ENCODE measurements at places on chromosomes 7 and 10.
A peak's percentile ranks its signal among the peaks of the same experiment; 100 is the strongest.

- no peak for DNase-seq
Observed at GRCh38 chr7:141333459-141333858, 217.8 kb upstream of the AGK start.

- no peak for DNase-seq
Observed at GRCh38 chr10:99427566-99428190, 2.7 kb downstream of the GOT1 start.

GRCh38 chr7:106870983-106871410 lies 5.9 kb downstream of the PIK3CG start:
- DNase-seq: no peak

GRCh38 chr7:101576998-101577397 lies 52.1 kb downstream of the MYL10 start:
- DNase-seq: no peak

- DNase-seq: peak; percentile 100
Observed at GRCh38 chr7:471866-472639, 47.6 kb downstream of the PDGFA start.

DNA sequence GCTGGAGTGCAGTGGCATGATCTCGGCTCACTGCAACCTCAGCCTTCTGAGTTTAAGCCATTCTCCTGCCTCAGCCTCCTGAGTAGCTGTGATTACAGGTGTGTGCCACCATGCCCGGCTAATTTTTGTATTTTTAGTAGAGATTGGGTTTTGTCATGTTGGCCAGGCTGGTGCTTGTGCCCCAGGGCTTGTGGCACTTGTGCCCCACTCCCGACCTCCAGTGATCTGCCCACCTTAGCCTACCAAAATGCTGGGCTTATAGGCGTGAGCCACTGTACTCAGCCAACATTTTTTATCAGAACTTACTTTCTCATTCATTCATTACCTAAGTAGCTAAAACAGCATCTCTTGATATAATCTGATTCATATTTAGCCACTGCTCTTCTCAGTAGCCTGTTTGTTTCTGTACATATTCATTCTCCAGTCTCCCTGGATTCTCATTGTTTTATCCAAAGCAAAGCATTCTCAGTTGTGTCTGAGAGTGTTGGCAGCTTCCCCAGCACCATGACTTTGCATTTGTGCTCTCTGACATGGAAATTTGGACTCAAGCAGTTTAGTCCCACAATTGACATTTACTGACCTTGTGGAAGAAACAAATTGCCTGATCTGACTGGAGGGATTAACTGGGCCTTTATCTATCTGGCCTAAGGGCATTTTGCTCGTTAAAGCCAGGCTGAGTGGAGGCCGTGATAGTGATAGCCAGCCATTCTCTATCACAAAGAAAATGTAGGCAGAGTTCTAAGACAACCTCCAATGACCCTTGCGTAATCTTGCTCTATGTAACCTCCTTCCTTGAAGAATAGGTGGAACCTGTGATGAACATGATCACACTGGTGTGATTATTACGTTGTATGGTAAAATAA lies 44.9 kb downstream of the AKR1B15 start:
- DNase-seq: peak; percentile 22

DNA sequence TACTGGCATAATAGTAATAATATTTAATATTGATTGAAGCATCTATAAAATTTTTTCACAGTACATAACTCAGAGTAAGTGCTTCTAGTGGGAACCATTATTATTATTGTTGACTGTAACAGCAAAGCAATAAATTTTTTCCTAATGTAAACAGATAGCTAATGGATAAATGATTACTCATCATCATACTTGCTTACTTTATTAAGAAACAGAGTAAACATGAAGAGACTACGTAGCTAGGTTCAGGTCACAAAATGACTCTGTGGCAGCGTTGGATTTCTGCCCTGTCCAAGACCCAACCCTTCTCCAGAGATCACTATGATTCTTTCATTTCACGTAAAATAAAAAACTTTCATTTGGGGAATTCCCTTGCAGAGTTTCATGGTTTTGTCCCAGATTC lies 8.3 kb upstream of the ABCB5 start:
- no peak for DNase-seq

- DNase-seq: peak; percentile 10
Observed at GRCh38 chr7:120740348-120740747, 117.6 kb downstream of the TSPAN12 start.

- DNase-seq: no peak
Observed at GRCh38 chr7:95843286-95843685, 70.9 kb downstream of the DYNC1I1 start.

GRCh38 chr7:107039199-107039900 lies 5.2 kb upstream of the PRKAR2B start:
- no peak for DNase-seq

DNA sequence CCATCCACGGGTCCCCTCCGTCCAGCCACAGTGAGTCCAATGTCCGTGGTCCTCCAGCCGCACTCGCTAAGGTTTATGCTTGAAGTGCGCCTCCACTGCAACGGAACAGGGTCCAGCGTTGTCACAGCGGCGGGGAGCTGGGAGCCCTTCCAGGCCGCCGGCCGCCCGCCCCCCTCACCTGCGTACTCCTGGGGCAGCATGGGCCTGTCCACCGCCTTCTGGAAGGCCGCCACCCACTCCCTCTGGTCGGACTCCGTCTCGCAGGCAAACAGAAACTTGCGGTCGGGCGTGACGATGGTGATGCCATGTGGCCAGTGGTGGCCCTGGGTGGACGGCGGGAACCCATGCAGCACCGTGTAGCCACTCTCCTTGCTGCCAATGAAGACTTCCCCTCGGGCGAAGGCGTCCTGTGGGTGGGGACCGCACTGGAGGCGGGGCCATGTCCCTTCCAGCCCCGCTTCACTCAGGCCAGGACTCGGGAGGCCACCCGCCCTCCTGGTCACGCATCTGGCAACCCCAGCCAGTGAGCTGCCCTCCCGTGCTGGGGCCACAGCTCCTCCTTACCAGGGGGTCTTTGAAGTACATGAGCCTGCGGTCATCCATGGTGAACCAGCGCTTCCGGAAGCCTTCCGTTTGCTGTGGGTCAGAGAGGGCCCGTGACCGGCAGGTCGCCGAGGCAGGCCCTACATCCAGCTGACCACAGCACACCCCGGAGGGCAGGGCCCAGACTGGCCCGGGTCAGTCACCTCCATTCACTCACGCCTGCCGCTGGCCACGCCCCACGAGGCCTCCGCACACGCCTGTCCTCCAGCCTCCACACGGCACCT lies 22.7 kb downstream of the GET4 start:
- no peak for DNase-seq

DNA sequence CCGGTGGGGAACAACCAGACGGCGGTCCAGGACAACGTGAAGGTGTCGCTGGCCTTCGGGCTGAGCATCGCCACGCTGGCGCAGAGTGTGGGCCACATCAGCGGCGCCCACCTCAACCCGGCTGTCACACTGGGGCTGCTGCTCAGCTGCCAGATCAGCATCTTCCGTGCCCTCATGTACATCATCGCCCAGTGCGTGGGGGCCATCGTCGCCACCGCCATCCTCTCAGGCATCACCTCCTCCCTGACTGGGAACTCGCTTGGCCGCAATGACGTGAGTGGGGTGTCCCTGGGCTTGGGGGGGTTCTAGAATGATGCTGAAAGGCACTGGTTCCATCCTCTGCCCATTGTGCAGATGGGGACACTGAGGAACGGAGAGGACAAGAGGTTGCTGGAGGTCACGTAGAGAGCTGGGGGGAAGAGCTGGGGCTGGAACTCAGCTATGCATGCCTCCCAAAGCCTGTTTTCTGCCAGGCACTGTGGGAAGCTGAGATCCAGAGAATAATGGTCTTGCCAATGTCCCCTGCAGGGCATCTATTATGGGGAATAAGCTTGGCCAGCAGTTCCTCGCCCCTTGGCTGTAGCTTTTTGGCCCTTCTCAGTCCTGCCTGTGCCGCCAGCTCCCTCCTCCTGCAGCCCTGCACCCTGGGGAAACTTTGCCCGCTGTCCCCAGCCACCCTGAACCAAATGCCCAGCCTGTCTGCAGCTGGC lies 523 bp downstream of the AQP1 start:
- no peak for DNase-seq

DNA sequence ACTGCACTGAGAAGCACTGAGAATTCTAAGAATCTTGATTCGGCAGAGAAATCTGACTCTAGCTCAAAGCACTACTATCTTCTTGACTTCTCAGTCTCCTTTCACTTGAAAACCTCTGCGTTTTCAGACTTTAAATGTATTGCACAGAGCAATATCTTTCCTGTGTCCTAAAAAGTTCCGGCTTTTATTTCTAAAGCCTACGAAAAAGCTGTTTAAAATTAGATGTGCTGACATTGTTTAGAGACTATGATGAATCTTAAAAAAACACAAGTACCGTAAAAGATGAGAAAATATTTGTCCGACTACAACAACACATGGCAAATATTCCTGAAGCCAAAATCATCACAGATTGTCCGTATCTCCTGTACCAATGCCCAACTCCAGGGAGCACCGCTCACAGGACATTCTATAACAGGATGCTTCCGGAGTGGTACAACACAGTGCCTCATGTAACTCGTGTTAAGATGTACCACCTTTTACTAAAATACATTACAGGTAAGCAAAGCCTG lies 136.9 kb downstream of the CUBN start:
- DNase-seq: no peak

DNA sequence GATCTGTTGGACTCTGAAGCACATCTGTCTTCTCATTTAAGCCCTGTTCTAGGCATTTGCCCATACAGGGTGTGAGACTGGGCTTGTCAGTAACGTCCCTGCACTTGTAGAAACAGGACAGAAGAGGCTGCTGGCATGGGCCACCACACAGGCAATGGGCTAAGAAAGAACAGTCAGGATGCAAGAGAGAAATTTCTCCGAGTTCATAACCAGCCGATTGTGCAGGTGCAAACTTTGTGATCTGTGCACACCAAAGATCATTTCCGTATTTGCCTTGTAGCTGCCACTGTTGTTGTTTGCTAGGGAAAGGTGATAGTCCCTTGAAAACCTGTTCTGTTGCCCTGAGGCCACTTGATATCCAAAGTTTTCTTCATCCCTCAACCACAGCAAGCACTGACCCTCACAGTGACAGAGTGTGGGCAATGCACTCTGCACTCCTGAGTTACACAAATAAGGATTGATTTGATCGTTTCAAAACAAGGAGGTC lies 20.3 kb downstream of the KLF6 start:
- DNase-seq: no peak

DNA sequence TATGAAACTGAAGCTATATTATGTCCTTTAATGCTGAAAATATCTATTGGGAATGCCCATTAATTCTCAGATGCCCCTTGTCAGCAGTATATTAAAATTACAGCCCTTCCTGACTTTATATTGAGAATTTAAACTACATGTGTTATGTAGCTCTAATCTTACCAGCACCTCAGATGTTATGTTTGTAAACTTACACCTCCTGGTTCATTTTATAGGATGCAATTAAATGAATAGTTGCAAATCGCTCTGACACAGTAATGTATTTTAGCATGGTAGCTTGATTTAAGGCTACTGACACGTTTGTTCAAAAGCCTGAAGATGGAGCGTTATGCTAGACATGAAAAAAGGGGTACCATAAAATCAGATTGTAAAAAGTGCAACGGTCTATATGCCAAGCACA lies 35.0 kb upstream of the MET start:
- no peak for DNase-seq

GRCh38 chr7:3893151-3893788 lies 592.2 kb downstream of the SDK1 start:
- DNase-seq: no peak

DNA sequence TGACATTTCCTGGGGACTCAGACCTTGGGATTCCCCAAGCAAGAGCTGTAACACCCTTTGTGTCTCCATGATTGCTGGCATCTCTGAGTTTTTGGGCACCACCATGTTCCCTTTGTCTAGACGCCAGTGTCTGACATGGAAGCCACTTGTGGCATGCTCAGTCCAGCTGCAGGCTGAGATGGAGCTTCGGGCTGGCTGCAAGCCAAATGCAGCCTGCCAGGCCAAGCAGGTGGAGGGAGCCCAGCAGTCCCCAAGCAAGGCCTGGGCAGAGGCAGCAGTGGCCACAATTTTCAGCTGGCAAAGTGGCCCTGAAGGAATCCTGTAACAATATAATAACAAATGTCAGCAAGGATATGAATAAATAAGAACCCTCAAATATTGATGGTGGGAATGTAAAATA lies 86.2 kb upstream of the ABCB5 start:
- DNase-seq: no peak

GRCh38 chr10:31918671-31919409 lies 9.8 kb downstream of the ARHGAP12 start:
- no peak for DNase-seq

GRCh38 chr10:116093031-116093430 lies 180.0 kb downstream of the GFRA1 start:
- no peak for DNase-seq

DNA sequence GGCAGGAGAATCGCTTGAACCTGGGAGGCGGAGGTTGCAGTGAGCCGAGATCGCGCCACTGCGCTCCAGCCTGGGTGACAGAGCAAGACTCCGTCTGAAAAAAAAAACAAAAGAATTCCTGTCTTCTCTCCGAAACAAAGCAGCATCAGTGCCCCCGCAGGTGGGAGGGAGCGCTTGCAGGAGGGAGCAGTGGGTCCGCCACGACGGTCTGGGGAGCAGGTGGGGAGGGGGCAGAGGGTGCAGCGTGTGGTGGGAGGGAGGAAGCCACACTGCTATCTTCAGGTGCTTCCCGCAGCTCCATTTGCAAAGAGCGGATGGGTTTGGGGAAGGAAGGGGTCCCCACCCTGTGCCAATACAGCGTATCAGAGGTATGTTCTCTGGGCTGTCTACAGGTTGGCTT lies 31.7 kb downstream of the LIMK1 start:
- no peak for DNase-seq

GRCh38 chr7:122902751-122903495 lies 16.7 kb upstream of the CADPS2 start:
- DNase-seq: peak; percentile 4

DNA sequence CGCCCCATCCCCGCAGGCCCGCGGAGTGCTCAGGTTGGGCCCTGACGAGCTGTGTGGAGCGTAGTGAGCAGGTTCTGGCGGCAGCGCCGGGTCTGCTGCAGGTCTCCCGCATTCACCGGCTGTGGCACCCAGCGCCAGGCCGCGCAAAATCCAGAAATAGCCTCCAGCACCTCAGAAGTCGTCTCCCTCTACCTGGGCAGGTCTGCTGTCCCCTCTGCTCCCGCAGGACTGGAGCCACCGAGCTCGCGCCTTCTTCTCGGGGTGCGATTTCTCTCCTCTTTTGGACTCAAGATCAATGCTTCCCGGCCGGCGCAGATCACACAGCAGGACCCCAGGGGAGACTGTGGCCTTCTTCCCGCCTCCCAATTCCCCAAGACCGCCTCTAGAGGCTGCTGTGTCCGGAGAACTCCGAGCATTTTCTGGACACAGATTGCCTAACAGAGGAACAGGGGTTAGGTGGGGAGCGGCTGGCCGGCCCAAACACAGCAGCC lies 8.4 kb downstream of the TLX1 start:
- DNase-seq: peak; percentile 62

DNA sequence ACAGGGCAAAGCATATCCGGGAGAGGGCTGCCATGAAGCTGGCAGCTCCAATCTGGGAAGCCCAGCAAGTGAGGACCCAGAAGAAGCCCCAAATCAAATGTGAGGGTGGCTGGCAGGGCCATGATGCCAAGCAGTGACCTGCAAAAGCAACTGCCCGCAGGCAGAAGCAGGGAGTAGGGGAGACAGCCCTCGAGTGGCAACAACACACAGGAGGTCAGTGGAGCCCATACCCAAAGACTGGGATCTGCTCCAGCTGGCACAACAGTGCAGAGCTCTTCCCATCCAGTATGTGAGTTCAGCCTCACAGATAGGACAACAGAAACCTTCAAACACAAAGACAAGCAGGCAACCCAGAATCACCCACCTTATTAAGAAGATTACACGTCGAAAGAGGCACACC lies 45.0 kb downstream of the GRID1 start:
- no peak for DNase-seq
